AG04449 (cell line): ENCODE measurements at places on chromosomes 12 and 14.

- DNase-seq = no peak
These were observed 5.3 kb downstream of the NAV3 start for GRCh38 chr12:77835969-77836368.

- no peak for DNase-seq
These were observed 3.2 kb downstream of the METTL25 start for GRCh38 chr12:82361461-82361915.

- no peak for DNase-seq
These were observed 32.3 kb downstream of the EFCAB11 start for GRCh38 chr14:89922031-89922907.

DNA sequence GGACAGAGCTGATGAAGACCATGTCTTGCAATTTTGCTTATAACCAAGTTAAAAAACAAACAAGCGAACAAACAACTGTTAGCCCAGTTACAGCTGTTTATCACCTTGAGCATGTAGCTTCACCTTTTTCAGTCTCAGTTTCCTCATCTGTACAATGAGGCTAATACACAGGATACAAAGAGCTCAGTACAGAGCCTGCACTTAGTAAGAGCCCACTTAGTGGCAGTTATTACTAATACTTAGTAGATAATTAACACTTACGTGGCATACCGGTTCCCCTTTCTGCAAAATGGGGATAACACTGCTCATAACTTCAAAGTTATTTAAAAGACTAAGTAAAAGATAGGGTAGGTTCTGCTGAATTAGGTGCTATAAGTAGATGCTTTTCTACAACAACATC is 228.0 kb downstream of the MON2 start:
- no peak for DNase-seq

- no peak for DNase-seq
These were observed 214.7 kb upstream of the GARIN2 start for GRCh38 chr14:66974397-66975025.

GRCh38 chr12:129854591-129854990 is 49.2 kb downstream of the TMEM132D start:
- no peak for DNase-seq

- no peak for DNase-seq
These were observed 28.4 kb upstream of the BDKRB2 start for GRCh38 chr14:96176275-96176674.
